ENCODE measurements at places on chromosomes 13 and 19.
A peak's percentile ranks its signal among the peaks of the same experiment; 100 is the strongest.

DNA sequence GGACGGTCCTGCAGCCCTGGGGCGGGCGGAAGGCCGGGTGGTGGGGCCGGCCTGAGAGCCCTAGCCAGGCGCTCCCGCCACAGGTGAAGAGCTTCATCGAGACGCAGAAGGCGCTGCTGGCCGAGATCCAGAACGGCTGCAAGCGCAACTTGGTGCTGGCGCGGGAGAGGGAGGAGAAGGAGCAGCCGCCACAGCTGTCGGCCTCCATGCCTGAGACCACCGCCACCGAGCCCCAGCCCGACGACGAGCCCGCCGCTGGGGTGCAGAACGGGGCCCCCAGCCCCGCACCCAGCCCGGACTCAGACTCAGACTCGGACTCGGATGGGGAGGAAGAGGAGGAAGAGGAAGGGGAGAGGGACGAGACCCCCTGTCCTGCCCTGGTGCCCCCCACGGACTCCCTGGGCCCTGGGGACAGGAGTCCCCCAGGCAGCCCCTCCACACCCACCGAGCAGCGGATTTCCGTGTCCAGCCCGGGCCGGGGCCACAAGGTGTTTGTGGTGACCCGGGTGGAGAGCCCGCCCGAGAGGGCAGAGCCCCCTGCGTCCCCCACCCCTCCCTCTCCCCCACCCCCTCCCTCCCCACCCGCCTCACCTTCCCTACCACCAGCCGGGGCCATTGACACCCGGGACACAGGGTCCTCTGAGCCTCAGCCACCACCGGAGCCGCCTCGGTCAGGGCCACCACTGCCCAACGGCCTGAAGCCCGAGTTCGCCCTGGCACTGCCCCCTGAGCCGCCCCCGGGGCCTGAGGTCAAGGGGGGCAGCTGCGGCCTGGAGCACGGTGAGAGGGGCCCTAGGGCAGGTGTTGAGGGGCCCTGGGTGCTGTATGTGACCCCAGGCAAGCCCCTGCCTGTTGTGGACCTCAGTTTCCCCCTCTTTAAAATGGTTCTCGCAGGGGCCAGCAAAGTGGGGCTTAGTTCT is 15.3 kb downstream of the NKPD1 start:
- DNase-seq, result no peak

DNA sequence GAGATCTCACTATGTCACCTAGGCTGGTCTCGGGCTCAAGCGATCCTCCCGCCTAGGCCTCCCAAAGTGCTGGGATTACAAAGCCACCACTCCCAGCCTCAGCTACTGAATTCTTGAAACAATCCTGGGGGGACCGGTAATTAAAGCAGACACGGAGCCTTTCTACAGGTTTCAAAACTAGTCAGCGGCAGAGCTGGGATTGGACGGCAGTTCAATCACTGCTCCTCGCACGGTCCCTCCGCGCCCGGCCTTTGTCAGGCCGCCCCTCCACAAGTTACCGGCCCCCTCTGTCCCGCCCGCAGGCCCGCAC is 229 bp downstream of the BORCS8 start:
- DNase-seq, result no peak

DNA sequence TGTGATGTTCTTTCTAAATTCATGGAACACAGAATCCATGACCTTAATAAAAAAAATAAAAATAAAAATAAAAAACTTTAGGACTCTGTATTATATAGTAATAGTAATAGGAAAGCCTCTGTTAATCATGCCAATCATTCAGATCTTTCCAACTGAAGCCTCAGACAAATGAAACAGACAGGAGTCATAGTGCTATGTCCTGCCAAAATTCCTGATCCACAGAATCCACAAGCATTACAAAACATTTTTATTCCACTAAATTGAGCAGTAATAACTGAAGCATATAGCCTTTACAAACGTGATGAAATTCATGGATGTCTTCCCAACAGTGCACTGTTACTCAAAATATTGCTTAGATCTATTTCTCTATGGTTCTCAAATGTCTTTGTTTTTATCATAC is 820.6 kb upstream of the PCDH9 start:
- no peak for DNase-seq

- DNase-seq, result no peak
Observed at GRCh38 chr13:32737111-32737571, 150.9 kb downstream of the PDS5B start.

GRCh38 chr13:75445717-75446499 is 36.1 kb downstream of the TBC1D4 start:
- DNase-seq, result no peak

DNA sequence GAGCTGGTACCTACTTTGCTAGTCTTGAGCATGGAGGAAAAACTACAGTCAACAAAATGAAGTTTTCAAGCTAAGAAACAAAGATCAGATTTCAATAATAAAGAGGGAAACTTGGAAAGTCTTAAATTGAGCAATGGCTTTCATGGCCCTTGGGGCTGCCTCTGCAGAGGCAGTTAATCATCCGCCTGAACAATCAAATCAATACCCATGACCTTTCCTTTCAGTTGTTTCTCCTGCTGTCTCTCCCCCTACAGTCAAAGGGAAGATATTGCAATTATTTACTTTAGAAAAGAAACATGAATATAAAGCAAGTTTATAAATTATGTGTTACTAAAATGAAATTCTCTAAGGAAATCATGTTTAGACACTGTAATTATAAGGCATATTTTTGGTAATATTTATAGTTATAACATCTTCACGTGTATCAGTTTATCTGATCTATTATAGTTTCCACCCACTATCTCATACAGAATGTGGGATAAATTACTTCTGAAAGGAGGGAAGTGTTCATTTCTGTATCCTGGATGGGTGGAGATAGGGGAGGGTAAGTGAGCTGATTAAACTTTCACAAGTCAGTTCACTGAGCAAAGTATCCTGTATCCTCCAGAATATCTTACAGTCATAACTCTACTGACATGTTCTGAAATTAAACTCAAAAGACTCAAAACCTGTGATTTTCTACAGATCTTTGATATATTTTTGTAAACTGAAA is 72.4 kb upstream of the TSC22D1 start:
- peak; percentile 25 for DNase-seq

DNA sequence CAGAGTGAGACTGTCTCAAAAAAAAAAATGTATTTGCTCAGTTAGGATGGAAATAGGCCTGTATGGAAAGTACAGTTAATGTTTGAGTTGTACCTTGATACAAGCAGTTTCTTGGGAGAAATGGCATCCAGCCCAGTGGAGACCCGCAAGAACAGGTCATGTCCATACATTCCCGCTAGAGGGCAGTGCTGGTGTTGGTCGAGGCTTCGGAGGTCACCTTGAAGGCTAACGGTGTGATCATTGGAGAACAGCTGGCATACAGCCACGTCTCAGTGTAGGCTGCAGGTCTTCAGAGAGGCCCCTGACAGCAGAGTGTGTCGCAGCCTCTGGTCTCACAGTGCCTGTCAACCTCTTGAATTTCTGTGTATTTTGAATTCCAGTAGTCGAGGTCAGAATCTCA is 7.5 kb downstream of the ZNF610 start:
- DNase-seq, result peak; percentile 85

DNA sequence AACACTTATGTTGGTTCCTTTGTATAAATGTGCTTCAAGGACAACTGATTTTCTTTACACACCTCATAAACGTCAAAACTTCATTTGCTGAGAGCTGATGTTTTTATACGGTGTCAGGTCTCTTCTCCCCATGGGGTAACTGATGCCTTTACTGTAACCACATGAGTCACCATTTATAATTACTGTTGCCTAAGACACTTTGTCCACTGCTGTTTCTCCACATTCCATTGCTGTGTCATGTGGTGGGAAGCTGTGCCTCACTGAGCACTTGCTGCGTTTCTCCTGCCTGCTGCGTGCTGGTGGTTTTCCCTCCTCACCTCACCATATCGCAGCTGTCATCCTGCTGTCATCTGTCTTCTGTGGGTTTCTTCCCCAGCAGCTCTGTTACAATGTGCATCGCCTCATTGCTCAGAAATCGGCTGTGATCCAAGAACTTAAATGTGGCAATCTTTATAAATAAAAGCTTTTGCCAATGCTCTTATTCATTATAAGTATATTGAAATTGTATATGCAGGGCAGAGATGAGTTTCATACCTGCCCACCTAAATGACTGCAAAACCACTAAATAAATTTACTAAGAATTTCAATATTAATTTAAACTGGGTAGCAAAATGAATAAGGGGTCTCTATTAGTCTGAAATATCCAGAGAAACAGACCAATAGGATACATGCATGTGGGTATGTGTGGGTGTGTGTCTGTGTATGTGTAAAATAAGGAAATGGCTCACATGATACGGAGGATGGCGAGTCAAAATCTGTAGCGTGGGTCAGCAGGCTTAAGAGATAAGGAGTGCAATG is 547.0 kb upstream of the SLITRK5 start:
- DNase-seq, result peak; percentile 75

DNA sequence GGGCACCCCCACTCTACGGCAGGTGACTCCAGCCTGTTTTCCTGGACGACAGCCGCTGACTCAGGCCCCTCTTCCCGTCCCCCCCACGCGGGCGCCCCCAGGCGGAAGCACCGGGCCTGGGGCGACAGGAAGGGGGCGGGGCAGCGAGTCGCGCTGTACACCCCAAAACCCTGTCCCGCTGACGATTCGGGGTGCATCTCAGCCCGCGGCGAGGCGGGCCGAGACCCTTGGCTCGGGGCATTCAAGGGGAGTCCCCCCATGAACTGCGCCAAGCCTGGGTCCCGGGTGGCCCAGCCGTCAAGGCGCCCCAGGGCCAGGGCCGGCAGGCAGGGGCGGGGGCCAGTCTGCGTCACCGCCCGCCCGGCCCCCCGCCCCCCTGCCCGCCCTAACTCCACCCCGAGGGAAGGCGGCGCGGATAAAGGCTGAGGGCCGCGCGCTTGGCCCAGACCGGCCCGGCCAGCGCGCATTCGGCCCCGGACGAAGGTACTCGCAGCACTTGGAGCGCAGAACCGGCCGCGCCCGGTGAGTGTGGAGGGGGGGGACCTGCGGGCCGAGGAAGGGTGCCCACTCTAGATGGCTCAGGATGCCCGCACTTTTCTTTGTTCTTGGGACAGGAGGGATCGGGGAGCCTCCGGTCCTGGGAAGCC is at the start of gene MIDN:
MIDN (plus strand) TSS at position 445 of the 647 bp plus-strand sequence. CDS start 1,714 bp downstream, outside the sequence.
- peak; percentile 80 for DNase-seq

DNA sequence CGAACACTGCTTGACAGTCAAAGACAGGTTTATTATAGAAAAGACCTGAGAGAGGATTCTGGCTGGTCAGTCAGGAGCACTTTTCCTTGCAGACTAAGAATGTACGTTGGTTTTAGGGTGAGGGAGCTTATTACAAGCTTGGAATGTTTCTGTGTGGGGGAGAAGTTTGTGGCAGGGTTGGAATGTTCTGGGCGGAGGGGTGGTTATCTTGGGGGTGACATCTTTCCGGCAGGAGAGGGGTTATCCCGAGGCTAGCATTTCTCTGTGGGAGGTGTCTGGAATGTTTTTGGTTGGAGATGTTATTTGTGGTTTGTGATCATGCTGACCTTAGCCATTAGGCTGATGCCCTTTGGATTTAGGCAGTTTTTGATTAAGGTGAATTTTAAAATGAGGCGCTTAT is 61.8 kb downstream of the ZNF136 start:
- DNase-seq, result no peak

- no peak for DNase-seq
Observed at GRCh38 chr19:19485161-19485997, 30.0 kb downstream of the TSSK6 start.

- DNase-seq, result no peak
Observed at GRCh38 chr19:4541114-4541805, 1.4 kb upstream of the LRG1 start.

GRCh38 chr19:17835182-17836006 is 12.4 kb downstream of the JAK3 start:
- DNase-seq, result peak; percentile 42

DNA sequence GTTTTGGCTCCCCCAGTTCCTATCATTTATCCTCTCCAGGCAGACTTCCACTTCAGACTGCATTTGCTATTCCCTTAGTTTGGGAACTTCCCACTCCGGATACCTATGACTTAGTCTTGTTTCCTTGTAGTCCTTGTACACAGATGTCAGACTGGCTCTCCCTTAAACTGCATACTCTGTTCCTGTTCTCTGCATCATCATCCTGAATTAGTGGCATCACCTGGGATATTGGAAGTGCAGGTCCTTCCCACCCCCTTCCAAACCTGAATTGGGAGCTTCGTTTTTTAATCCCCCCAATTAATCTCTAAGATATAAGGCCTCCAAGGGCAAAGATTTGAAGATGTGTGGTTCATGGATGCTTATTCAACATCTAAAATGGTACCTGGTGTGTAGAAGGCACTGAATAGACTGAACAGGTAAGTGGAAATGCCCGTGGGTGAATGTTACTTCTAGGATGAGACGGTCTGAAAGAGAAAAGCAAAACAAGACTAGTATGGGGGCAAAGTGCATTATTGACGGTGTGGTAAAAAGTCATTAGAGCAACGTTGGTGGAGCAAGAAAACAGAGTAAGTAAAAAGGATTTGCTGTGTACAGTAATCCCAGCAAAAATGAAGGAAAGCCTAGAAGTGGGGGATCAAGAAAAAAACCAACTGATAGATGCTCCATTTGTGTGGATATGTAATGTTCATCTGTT is 9.6 kb downstream of the MIR17HG start:
- DNase-seq, result no peak

- peak; percentile 61 for DNase-seq
Observed at GRCh38 chr19:47406711-47407416, 12.5 kb downstream of the MEIS3 start.

- DNase-seq, result no peak
Observed at GRCh38 chr19:49458567-49458903, 5.5 kb downstream of the ALDH16A1 start.

GRCh38 chr13:60162096-60162495 is 1.6 kb downstream of the DIAPH3 start:
- DNase-seq, result no peak

- peak; percentile 76 for DNase-seq
Observed at GRCh38 chr19:41934849-41935374, 6.7 kb upstream of the ERFL start.

DNA sequence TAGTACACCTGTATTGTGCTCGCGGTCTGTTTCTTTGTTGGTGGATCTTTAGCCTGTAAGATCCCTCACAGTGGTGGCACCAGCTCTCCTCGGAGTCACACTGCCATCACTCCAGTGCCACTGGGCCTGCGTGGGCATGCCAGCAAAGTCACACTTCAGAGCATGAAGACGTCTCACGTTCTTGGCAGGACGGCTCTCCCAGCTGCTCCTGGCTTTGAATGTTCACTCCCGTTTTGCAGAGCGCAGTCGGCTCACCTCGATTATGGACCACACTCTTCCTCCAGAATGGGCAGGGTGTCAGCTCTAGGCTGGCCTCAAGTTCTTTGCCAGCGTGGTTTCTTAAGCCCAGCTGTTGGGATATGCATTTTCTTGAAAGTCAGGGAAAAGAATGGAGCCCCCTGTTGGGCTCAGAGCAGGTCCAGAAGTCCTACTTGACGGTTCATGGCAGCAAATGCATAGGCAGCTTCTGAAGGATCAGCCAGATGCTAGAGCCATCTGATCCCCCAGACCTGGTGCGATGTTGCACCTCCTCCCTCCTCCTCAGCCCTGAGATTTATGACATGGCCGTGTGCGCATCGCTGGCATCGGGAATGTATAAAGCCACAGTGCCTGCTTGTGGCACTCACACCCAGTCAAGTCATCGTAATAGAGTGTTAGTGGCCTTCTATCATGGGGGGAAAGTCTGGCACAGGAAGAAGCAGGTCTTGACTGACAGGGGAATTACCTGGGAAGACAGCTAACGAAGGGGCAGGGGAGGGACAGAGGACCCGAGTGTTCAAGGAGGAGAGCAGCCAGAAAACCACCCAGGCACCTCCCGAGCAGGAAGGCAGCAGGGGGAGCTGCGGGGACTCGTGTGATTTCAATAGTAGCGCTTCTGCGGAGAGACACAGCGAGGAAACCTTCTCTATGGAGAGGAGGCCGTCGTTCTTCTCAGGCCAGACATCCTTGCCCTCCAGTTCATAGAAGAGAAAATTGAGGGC is 40.2 kb upstream of the NPAS1 start:
- DNase-seq, result no peak

Data from NCI-H146 (cell line).